ENCODE measurements at places on chromosomes 7 and 10.

DNA sequence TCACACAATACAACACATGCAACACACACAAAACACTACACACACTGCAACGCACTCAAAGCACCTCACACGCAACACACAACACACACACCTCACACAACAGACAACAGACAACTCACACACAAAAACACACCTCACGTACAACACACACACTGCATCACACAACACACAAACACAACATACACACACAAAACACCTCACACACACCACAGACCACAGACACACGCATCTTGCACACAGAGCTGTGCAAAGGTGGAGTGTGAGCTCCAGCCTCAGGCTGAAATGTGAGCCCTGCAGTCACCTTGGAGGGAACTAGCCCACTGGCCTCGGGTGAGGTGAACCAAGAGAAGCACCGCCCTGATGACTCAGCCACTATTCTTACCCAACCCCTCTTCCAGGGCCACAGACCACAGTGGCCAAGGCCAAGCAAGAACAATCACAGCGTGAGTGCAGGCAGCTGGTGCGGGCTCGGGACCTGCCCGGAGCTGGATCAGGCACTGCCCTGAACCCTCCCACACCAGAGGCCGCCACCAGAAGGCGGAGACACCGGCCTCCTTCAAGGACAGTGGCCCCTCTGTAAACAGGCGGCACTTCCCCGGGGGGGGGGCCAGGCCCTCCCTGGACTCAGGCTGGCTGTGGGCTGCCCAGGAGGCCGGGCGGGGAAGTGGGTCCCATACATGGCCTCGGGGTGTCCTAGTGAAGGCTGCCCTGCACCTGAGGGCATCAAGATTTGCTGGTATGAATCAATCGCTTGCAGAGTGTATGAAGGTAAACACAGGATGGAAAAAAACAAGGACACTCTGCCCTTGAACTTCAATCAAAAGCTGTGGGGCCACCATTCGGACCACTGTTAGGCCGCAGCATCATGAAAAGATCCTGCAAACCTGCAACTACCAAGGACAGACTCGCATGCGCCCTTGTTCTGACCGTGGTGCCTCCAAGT, 106.7 kb downstream of the TNS3 start:
- peak; percentile 98 for DNase-seq

DNA sequence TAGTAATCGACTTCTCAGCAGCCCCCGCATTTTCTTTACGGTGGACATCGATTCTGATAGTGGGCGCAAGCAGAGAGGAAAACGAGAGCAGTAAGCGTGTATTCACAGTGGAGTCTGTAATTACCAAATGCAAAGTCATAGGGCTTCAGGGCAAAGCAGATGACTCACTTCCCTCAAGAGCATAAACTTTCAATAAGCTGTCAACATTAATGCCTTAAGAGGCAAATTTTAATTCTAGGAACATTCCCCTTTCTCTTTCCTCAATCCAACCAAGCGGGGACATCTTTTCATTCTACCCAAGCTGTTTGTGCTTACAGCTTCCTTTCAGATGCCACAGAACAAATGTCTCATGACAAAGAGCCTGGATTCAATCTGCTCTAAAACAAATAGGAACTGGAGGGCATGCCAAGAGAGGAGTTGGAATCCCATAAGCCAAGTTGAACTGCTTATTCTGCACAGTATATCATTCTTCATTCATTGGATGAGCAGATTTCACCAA, 48.6 kb downstream of the MALSU1 start:
- peak; percentile 91 for DNase-seq

DNA sequence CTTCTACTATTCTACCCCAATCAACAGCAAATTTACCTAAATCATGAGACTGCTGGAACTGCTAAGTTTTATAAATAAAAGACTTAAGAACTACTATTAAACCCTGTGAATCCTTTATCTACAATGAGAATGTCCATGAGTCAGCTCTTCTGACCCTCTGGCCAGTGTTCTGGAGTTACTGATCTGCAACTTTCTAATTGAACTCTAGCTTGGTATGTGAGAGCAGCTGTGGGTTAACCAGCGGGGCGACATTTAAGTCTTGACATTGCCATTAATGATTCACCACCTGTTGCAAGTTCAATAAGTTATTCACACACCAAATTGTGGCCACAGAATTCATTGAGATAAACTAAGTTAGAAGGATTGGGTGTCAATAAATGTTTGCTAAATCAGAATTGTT, 359.8 kb downstream of the PCDH15 start:
- DNase-seq, result peak; percentile 98

- DNase-seq, result no peak
Observed at GRCh38 chr7:48161407-48162125, 9.7 kb upstream of the ABCA13 start.

GRCh38 chr7:140877249-140877524, 47.5 kb downstream of the BRAF start:
- DNase-seq, result peak; percentile 20

DNA sequence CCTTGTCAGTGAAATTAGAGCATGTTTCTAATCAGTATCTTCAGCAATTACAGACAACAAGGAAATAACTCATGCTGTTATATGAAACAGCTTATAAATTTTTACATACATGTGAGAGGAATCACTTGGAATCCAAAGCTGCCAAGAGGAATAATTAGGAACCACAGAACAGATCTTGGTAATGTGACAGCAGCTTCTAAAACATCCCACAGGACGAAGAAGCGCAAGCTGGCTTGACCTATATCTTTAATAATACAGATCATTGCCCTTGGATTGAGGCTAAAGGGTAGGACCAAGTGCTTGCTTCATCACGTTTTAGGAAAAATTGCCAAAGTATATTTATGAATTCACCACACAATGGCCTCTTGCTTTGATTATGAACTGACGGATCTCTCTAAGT, 869.8 kb downstream of the LRMDA start:
- DNase-seq, result no peak

DNA sequence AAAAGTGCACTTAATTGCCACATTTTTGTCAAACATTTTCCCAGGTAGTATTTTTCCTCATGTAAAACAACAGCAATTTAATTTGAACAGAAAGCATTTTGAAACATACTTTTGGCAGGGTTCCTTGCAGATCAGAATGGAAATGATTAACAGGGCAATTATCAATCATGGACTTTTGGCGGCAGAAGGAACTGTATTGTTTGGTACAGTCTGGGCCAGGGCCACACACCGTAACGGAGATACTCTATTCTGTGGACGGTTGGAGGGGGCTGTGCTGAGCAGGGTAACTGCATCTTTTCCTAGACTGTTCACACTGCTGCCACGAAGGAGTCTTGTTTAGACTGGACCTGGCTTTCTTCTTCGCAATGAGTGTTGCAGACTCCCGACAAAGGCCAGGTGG, 62.3 kb downstream of the EGFR start:
- DNase-seq, result peak; percentile 58

DNA sequence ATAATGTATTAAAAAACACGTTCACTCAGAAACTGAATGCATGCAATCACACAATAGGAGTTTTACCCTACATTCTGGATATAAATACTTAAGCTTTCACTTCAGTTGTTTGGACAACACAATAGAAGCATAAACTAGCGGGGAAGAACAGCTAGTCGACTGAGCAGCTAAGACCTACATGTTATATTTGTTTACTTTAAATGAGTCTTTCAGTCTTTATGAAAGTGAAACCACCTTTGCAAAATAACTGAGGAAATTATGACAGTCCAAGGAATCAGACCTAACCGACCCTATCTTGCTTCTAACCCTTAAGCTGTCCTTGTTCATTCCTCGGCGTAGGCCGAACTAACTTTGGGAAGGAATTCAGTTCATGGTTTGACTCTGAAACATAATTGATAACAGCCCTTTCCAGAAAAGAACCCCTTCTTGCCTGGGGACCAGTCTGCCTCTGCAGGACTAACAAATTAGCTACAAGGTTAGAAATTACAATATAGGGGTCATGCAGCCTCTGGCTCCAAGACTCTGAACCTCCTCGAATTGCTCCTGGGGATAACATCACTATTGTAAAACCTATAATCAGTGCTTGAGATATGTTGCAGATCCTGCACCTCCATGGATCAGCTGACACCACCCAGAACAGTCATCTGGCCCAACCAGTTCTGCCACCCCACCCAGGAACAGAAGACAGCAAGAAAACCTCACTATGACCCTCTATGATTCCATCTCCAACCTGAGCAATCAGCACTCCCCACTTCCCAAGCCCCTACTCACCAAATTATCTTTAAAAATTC, 185.1 kb upstream of the KLF6 start:
- peak; percentile 16 for DNase-seq

- DNase-seq, result no peak
Observed at GRCh38 chr10:9010093-9010492, 955.6 kb downstream of the GATA3 start.

- peak; percentile 89 for DNase-seq
Observed at GRCh38 chr7:17559388-17559787, 260.9 kb downstream of the AHR start.

DNA sequence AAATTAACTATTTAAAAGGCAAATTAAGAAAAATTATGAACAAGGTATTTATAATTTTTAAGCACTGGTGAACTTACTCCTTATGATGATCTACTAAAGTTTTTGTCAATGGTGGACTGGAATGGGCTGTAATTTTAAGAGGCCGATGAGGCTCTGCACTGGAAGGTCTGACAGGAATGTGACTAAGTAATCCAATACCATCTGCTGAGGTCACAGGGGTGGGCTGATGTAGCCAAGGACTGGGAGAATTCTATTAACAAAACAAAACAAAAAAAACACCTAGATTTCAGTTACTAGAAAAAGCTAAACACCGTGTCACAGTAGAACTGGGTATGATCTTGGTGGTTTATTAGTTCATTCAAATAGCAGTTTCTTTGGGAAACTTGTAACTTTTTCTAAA, 75.9 kb downstream of the NRBF2 start:
- DNase-seq, result peak; percentile 36

DNA sequence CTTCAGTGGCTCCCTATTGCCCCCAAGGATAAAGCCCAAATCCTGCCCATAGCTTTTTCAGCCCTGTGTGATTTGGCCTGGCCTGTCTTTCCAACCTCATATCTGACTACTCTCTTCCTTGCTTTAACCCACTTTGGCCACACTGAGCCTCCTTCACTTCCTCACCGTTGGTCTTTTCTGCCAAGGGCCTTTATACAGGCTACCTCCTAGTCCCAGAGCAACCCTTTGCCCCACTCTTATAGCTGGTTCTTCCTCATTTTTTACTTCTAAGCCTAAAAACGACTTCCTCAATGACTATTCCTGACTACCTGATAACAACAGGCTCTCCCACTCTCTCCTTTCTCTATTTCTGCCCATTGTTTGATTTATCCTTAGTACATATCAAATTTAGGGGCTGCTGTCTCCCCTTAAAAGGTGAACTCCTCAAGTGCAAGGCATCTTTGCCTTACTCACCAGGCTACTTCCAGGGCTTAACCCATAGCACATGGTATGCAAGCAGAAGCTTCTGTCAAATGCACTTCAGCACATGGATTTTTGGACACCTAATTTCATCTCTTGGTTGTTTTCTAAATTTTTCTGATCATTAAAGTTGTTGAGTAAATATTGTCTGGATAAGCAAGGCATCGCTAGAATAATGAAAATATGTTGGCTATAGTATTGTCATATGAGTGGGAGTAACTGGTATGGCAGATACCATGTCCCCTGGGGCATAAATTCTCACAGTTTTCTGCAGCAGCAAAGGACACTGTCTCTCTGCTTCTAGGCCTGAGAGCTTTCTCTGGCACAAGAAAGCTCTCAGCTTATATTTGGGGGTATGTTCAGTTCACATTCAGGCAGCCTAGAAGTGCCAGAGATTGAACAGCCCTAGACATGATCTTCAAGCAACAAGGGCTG, 201.5 kb upstream of the GPR26 start:
- DNase-seq, result no peak

DNA sequence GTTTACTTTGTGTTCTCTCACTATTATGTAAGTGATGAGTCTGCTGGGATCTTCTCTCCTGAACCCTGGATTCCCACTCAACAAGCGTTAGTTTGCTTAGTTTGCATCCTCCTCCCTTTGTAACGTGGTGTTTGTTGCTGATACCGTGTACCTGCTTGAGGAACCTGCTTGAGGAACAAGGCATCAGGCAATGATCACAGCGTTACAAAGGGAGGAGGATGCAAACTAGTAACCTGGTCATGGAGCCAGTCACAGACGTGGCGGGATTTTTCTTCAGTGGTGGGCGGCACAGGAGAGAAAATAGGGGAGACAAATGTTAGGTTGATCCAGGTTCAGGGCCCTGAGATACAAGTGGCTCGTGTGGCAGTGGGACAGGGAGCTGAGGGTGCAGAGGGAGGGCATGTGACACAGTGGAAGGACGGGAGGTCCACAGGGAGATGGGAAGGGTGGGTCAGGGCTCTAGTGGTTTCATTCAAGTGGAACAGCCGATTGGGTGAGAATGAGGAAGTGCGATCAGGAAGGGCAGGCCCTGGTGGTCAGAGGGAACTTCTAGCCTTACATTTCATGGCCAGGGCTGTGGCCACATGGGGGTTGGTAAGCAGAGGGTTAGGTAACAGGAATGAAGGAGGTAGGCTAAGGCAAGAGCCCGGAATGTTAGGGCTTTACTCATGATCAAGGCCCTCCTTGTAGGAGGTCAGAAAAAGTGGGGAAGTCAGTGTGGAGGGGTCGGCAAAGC, 38.0 kb downstream of the SNX10 start:
- DNase-seq, result peak; percentile 73

GRCh38 chr10:131973160-131973951, 8.4 kb downstream of the BNIP3 start:
- DNase-seq, result no peak

GRCh38 chr7:123797673-123798531, 47.1 kb upstream of the HYAL4 start:
- DNase-seq, result peak; percentile 100

GRCh38 chr7:85356916-85357315, 170.1 kb upstream of the SEMA3D start:
- DNase-seq, result no peak

DNA sequence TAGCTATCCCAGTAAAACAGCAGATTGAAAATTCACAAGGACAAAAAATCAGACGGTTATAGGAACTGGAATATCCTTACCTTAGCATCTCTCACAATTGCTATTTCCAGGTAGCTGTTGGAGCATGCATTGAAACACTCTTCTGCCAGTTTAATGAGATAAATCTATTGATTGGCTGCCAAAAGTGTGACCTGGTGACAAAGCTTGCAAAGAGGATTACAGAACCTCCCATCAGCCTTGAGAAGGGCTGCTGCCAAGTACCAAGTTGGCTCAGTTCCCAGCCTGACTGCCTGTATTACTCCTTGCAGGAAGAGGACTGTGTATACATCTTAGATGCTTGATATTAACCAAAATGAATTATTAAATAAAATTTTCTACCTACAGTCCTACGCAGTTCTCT, 5.1 kb downstream of the PRLHR start:
- DNase-seq, result peak; percentile 13

Measured in renal cortical epithelial cell (primary cell).